ENCODE measurements at places on chromosomes 5 and 9.

- DNase-seq = no peak
These were observed 330.4 kb upstream of the KLF4 start for GRCh38 chr9:107819772-107820565.

DNA sequence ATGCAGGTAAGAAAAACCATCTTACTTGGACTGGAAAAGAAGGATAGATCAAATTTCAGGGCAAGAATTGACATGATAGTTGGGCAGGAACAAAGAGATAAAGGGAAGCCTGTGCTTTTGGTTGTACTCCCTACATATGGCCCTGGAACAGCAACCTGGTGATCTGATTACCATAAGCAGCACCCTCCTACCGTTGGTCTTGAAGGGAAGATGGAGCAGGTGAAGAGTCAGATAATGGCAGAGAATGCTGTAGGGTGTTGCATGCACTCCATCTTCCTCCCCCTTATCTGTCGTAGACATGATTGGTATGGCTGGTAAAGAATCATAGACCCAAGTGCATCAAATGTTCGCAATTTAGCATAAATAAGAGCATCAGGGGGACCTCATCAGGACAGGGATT is 4.7 kb downstream of the IRGM start:
- DNase-seq = no peak

DNA sequence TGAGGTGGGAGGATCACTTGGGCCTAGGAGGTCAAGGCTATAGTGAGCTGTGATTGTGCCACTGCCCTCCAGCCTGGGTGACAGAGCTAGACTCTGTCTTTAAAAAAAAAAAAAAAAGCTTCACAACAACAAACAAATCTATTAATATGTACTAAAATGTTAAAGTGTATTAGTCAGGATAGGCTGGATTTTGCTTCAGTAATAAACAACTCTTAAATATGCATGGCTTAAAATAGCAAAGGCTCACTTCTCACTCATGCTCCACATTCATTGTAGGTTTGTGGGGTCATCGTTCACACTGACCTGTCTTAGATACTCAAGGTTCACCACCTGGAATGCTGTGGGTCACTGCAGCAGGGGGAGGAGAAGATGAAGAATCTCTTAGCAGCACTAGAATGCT is 33.8 kb upstream of the COL15A1 start:
- no peak for DNase-seq

DNA sequence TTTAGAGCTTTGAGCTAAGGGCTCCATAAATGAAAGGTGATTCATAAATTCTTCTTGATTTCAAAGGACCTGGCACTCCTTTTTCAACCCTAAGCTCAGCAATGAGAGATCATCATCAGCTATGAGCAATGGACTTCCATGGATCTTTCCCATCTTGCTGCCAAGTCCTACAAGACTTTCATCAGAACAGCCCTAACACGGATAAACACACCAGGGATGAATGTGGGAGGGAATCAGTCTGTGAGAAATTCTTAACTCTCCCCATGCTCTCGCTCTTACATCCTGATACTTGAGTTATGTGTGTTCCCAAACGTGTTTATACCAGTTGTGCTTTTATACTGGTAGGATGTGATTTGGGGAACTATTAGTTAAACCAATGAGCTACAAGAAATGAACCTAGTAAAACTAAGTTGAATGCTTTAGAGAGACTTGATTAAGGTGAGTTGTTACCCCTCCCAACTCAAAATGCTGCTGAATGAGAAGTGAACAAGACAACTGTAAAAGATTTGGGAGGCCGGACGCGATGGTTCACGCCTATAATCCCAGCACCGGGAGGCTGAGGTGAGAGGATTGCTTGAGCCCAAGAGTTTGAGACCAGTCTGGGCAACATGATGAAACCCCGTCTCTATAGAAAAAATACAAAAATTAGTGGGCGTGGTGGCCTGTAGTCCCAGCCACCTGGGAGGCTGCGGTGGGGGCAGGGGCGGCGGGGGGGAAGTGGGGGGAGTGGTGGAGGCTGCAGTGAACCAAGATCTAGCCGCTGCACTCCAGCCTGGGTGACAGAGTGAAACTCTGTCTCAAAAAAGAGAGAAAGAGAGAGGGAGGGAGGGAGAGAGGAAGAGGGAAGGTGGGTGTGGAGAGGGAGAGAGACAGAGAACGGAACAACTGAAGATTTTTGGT is 5.2 kb upstream of the RPL26L1 start:
- no peak for DNase-seq

- DNase-seq = peak; percentile 46
These were observed at the start of gene DMRT2 for GRCh38 chr9:1050125-1050895. Gene DMRT2 (plus strand): TSS chr9:1050357. CDS start chr9:1051614, 1,257 bp downstream.

DNA sequence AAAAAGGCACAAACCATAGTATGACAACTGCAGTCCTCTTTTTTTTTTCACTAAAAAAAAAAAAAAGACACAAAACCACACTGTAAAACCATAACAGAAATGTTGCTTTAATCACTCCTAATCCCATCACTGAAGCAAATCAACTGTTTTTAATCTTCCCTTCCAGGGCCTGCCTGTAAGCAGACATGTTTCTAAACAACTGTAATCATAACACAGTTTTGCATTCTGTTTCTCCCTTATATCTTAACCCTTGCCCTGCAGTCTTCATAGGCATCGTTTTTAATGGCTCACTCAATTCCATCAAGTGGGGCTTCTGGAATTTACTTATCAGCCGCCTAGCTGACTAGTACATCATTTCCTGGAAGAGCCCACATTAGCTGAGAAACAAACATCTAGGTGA is 111.0 kb upstream of the SLC25A48 start:
- no peak for DNase-seq

GRCh38 chr9:130732136-130732535 is 38.6 kb downstream of the EXOSC2 start:
- no peak for DNase-seq

- no peak for DNase-seq
These were observed 71.8 kb upstream of the SMIM15 start for GRCh38 chr5:61234019-61234418.

DNA sequence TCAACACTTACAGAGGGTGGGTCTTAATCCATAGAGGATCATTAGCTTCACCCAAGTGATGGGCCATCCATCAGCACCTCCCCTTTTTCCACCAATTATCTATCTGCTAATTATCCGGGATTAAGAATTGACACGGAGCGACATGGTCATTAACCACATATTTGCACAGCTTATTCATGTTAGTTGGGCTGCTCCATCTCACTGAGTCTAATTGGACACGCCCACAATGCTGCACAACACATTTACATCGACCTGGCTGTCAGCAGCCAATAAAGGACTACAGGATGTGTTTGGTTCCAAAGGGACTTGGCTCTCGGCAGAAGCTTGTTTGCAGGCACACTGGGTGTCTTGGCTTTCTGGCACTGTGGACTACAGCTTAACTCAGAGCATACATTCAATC is 21.6 kb downstream of the FOXE1 start:
- no peak for DNase-seq

- DNase-seq = peak; percentile 80
These were observed 13.2 kb upstream of the ZBTB43 start for GRCh38 chr9:126791406-126792230.

DNA sequence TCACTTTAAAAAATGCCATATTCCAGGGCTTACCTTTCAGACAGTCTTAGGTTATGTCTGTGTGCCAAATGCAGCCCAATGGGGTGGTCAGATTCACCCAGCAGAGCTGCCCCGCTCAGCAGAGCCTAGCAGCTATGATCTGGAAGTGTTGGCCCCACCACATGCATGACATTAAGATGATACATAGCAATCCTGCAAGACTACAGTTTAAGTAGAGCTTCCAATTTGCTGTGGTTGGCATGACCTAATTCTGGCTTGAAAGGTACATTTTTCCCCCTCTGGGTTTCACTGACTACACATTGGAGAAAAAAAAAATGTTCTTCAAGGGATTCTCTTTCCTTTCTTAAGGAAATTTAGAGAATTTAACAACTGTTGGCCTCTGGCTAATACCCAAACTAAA is 22.5 kb downstream of the MEF2C start:
- no peak for DNase-seq

DNA sequence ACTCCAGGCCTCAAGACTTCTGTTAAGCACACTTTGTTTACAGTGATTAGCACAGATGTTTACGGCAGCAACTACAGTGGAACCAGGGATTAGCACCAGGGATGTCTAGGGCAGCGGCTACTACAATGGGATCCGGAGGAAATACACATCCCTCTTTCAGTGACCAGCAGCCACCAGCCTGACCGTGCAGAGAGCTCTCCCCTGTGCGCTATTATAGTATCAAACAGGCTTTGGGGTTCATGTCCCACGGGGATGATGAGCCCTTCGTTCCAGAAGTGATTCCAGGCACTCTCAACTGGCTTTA is 21.5 kb downstream of the GFPT2 start:
- DNase-seq = no peak

- DNase-seq = no peak
These were observed 237.8 kb downstream of the PAPPA start for GRCh38 chr9:116391306-116391900.

DNA sequence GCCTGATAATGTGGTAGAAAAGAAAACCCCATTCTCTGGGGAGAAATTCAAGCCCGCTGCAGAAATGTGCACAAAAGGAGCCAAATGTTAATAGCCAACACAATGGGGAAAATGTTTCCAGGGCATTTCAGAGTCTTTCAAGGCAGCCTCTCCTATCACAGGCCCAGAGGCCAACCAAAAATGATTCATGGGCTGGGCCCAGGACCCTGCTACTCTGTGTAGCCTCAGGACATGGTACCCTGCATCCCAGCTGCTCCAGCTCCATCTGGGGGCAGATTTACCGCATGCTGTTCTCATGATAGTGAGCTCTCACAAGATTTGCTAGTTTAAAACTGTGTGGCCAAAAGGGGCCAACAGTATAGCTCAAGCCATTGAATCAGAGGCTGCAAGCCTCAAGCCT is 41.1 kb downstream of the RAPGEF6 start:
- DNase-seq = no peak

- no peak for DNase-seq
These were observed 4.7 kb upstream of the CNTFR start for GRCh38 chr9:34594177-34594576.

- no peak for DNase-seq
These were observed 335.0 kb upstream of the KLF4 start for GRCh38 chr9:107824556-107824955.

GRCh38 chr5:120599576-120599975 is 135.5 kb downstream of the PRR16 start:
- no peak for DNase-seq

GRCh38 chr5:141780240-141780951 is 97.8 kb downstream of the PCDH1 start:
- DNase-seq = no peak

- DNase-seq = no peak
These were observed 276.5 kb downstream of the SLIT3 start for GRCh38 chr5:169024421-169024820.

- no peak for DNase-seq
These were observed 433.3 kb downstream of the SH3GL2 start for GRCh38 chr9:18012170-18012569.

DNA sequence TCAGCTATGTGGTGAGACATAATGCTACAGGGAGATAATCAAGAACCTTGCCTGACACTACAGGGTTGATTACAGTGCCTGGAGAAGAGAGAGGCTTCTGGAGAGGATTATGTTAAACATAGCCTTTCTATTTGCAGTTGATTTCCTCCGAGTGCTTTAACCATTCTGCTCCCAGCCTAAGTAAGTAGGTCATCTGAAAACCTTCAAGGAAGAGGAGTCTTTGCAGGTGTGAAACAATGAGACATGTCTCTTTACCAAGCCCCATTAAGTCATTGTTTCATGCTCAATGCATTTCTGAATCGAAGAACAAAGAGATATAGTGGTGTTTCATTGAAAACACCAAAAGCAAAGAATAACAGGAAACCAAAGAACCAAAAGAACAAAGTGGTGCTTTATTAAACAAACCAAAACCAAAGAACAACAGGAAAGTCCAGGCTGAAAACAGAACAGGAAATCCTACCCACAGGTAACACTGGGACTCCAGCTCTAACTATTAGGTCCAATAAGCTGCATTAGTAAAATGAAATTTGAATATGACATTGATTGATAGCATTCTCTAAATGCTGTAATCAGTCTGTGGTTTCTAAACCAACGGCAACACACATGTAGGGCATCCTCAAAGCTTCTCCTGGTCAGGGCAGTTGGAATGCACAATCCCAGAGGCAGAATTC is 113.3 kb upstream of the SPATA31D4 start:
- no peak for DNase-seq

DNA sequence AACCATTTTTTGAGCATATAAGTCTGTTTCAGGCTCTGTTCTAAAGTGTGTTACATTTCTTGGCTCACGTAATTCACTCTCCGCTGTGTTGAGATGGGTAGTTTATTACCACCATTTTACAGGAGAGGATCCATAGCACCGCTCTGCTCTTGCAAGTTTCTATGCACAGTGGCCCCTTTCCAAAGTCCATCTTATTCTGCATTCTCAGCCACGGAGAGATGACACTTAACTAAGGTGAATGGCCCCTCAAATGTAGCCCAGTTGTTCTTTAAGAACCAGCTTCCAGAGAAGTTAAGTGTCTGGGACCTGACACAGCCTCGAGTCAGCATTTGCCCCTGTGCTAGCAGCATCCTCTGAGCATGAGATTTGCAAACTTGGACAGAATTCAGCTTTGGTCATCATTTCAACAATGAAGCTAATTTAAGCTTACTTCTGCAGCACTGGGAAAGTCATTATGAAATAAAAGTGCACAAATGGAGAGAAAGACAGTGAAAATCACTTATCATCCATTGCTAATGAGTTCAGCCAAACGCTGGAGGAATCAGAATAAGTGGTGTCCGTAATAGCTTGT is 61.9 kb downstream of the FAM78A start:
- no peak for DNase-seq

DNA sequence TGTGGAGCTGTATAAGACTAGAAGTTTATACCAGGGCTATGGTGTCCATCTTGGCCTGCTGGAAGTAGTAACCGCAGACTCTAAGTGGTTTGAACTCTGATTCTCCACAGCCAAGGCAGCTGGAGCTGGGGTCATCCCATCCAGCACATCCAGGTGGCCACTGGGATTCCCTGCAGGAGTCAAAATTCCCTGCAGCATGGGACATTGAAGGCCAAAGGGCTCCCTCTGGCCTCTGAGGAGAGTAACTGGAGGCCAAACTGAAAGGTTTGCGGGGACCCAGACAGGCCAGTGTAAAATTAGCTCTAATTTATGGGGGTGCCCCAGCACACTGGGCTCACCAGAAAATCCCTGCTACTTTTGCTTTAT is 12.2 kb upstream of the PRXL2C start:
- no peak for DNase-seq

- no peak for DNase-seq
These were observed 80.7 kb downstream of the MVB12B start for GRCh38 chr9:126407114-126407870.

DNA sequence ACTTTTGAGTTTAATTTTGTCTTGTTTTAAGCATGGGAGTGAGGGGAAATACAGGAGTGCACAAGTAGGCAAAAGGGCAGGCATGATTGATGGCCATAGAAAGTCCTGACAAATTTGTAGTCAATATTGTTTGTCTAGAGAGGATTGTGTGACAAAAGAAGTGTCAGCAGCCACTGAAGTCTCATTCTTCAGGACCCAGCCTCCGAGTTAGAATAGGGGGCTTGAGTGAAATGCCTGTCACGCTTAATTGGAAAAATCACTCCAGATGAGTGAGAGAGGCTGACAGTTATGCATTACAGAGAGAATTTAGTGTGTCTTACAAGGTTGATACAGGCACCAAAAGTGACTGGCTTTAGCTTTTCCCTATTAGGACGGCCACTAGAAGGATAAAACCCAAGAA is 81.9 kb upstream of the RPS23 start:
- no peak for DNase-seq

Data from foreskin melanocyte (primary cell).